ENCODE measurements at places on chromosomes 13 and 19.

DNA sequence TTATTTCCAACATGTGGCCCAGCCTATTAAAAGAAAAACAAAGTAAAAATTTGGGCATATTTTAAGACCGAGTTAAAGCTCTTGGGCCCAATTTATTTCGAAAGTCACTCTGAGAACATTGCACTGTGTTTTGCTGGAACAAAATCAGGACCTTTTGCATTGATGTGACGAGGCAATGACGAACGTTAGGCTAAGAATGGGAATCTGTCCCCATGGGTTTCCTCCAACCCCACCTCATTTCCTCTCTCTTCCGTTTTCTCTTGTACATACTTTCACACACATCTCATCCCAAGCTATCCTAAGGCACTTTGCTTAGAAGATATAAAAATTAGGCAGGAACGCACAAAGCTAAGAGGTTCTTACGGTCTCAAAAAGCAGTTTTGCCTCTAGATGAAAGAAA lies 22.1 kb downstream of the EDNRB start:
- no peak for DNase-seq
- H3K4me3 ChIP-seq = no peak overlapping the region
- no peaks in the 10 kb centered on the region for H3K36me3 ChIP-seq
- H3K27ac ChIP-seq = peak overlapping the region; percentile 2

DNA sequence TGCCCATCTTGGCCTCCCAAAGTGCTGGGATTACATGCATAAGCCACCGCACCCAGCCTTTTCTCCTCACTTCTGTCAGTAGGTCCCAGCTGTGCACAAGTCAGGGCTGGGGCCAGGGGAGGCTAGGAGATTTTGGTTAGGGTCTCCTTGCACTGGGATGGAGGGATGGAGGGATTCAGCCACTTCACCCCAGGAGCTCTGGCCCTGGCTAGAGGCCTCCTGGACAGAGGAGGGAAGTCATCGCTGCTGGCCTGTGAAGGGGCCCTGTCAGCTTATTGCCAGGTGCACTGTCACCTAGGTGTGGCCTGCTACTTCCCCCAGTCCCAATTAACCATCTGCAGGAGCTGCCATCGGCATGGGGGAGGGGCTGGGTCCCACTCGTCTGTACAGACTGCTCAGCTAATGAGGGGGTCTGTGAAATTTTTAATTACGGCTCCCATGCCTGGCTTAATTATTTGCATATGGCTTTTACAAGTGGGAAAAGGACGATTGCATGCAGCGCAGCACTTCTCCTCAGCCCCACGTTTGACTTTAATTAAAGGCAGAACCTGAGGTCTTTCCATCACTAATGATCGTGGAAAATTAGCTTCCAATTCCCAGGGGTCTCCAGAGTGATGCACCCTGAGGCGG lies 52.4 kb downstream of the CHST8 start:
- peaks cover 17% of the 10 kb centered on the region for H3K27me3 ChIP-seq
- H3K4me1 ChIP-seq = no peaks in the 10 kb centered on the region
- H3K4me3 ChIP-seq = no peak overlapping the region
- H3K36me3 ChIP-seq = no peaks in the 10 kb centered on the region

- H3K36me3 ChIP-seq = peaks cover 30% of the 10 kb centered on the region
- no peaks in the 10 kb centered on the region for H3K4me1 ChIP-seq
- peak overlapping the region; percentile 69 for H3K4me3 ChIP-seq
- peak overlapping the region; percentile 86 for H3K27ac ChIP-seq
- no peak for DNase-seq
These were observed 744 bp downstream of the ZNF805 start for GRCh38 chr19:57241176-57241575.

DNA sequence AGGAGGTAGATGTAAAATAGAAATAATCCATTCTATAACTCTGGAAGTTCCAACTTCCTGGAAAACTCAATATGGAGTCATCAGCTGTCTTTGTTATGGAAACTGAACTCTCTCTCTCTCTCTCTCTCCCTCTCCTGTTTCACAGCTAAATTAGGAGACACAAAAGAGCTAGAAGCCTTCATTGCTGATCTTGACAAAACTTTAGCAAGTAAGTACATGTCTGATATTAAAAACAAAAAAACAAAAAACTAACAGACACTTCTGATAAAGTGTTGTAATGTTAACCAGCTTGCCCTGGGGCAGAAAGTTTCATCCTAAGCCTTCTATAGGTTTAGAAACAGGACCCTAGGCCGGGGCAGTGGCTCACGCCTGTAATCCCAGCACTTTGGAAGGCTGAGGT lies 11.3 kb downstream of the RGCC start:
- H3K4me3 ChIP-seq = no peak overlapping the region
- no peak for DNase-seq
- H3K4me1 ChIP-seq = no peaks in the 10 kb centered on the region
- H3K36me3 ChIP-seq = peaks cover 28% of the 10 kb centered on the region
- H3K27me3 ChIP-seq = no peaks in the 10 kb centered on the region
- H3K27ac ChIP-seq = no peak overlapping the region

DNA sequence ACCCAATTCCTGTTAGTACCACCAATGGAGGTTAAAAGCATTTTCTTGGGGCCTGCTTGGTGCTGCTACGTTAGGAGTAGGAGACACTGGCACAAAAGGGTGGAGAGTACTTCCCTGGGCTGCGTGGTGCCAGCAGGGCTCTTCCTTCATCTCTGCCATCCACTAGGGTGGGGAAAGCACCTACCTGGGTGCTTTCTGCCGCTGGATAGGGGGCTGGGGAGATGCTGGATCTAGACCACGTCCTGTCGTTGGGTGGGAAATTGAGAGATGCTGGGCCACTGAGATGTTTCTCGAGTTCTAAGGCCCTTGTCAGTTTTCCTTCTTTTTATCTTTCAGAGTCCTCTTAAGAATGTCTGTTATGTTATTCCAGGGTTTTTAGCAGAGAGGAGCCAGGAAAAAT lies 6.7 kb upstream of the FCGBP start:
- H3K36me3 ChIP-seq = no peaks in the 10 kb centered on the region
- DNase-seq = no peak
- no peak overlapping the region for H3K4me3 ChIP-seq
- H3K27ac ChIP-seq = no peak overlapping the region
- no peaks in the 10 kb centered on the region for H3K4me1 ChIP-seq

DNA sequence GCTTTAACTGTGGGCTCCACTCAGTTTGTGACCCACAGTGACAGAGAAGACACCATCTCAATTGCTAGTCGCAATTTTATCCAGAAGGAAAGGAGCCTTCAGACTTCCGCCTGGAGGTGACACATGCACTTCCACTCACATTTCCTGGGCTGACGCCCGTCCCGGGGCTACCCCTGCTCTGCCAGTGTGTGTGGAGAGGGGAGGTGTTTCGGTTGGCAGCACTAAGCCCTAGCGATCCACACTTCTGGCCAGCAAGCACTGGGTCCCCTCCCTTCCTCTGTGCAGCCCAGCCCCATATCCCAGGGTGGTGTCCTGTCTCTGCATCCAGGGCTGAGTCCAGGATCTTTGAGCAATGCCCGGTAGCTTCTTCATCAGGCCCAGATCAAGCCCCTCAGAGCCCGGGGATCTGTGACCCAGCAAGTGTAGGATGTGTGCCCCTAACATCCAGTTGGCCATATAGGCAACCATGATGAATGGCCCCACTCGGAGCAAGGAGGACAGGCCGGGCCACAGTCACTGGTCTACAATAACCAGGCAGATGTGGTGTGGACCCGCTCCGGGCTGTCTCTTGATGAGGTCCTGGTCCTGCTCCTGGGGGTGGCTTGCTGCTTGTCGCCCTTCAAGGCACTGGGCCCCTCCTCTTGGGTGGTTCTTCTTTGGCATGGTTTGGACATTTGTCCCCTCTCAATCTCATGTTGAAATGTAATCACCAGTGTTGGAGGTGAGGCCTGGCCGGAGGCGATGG lies 141.9 kb upstream of the SPACA7 start:
- no peaks in the 10 kb centered on the region for H3K36me3 ChIP-seq
- no peaks in the 10 kb centered on the region for H3K4me1 ChIP-seq
- H3K27me3 ChIP-seq = no peaks in the 10 kb centered on the region
- DNase-seq = no peak
- no peak overlapping the region for H3K4me3 ChIP-seq

DNA sequence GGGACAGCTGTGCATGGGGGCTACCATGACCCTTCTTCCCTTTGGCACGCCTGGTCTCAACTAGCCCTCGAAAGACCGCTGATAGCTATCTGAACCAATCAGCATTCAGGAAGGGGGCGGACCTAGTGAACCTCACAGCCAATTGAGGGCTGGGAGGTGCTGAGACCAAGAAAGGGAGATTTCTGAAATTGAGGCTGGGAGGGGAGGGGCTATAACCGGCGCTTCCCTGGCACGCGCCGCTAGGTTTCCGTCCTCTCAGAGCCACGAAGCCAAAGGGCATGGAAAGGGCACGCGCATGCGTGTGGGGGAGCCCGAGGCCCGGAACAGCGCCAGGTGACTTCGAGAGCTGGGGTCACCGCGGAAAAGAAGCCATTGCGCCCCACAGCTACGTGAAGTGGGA lies 4.2 kb upstream of the PAFAH1B3 start:
- peaks cover 14% of the 10 kb centered on the region for H3K4me1 ChIP-seq
- DNase-seq = no peak
- H3K27me3 ChIP-seq = peaks cover 42% of the 10 kb centered on the region

GRCh38 chr13:66375756-66376155 lies 854.4 kb downstream of the PCDH9 start:
- no peak overlapping the region for H3K4me3 ChIP-seq
- no peak for DNase-seq
- no peaks in the 10 kb centered on the region for H3K4me1 ChIP-seq
- no peaks in the 10 kb centered on the region for H3K27me3 ChIP-seq
- no peaks in the 10 kb centered on the region for H3K36me3 ChIP-seq

- no peaks in the 10 kb centered on the region for H3K36me3 ChIP-seq
- DNase-seq = no peak
- no peaks in the 10 kb centered on the region for H3K27me3 ChIP-seq
- no peaks in the 10 kb centered on the region for H3K4me1 ChIP-seq
- H3K4me3 ChIP-seq = no peak overlapping the region
- H3K27ac ChIP-seq = no peak overlapping the region
These were observed 512.3 kb downstream of the MYO16 start for GRCh38 chr13:109141706-109142105.

DNA sequence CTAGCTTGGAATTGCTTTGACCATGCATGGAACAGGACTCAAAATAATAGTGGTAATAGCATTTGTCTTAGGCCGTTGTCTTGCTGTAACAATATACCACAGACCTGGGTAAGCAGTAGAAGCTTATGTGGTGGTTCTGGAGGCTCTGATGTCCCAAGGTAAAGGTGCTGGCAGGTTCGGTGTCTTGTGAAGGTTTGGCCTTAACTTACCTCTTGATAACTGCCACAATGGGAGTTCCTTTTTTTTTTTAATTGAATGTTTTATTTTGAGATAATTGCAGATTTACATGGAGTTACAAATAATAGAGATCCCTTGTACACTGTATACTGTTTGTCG lies 5.8 kb downstream of the RPL21 start:
- H3K4me1 ChIP-seq = peaks cover 27% of the 10 kb centered on the region
- H3K4me3 ChIP-seq = no peak overlapping the region
- no peak overlapping the region for H3K27ac ChIP-seq
- no peak for DNase-seq

DNA sequence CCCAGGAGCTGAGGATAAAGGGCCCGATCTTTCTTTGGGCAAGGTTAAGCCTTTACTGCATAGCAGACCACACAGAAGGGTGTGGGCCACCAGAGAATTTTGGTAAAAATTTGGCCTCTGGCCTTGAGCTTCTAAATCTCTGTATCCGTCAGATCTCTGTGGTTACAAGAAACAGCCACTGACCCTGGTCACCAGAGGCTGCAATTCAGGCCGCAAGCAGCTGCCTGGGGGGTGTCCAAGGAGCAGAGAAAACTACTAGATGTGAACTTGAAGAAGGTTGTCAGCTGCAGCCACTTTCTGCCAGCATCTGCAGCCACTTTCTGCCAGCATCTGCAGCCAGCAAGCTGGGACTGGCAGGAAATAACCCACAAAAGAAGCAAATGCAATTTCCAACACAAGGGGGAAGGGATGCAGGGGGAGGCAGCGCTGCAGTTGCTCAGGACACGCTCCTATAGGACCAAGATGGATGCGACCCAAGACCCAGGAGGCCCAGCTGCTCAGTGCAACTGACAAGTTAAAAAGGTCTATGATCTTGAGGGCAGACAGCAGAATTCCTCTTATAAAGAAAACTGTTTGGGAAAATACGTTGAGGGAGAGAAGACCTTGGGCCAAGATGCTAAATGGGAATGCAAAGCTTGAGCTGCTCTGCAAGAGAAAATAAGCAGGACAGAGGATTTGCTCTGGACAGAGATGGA lies 8.4 kb upstream of the CEACAM19 start:
- no peaks in the 10 kb centered on the region for H3K4me1 ChIP-seq
- H3K4me3 ChIP-seq = no peak overlapping the region
- H3K27ac ChIP-seq = no peak overlapping the region
- no peaks in the 10 kb centered on the region for H3K27me3 ChIP-seq
- DNase-seq = no peak

- no peaks in the 10 kb centered on the region for H3K27me3 ChIP-seq
- no peaks in the 10 kb centered on the region for H3K4me1 ChIP-seq
These were observed 2.4 kb downstream of the TIMM13 start for GRCh38 chr19:2424686-2425621.

GRCh38 chr19:43634068-43634467 lies 5.6 kb downstream of the CADM4 start:
- H3K36me3 ChIP-seq = no peaks in the 10 kb centered on the region
- no peak overlapping the region for H3K4me3 ChIP-seq
- H3K4me1 ChIP-seq = no peaks in the 10 kb centered on the region

Measured in tibial artery (tissue), 4 donors.